NCI-H524 (cell line): ENCODE measurements at places on chromosomes 3 and 15.
A peak's percentile ranks its signal among the peaks of the same experiment; 100 is the strongest.

- DNase-seq = no peak
These were observed 235.0 kb downstream of the SLC9A9 start for GRCh38 chr3:143613226-143613625.

GRCh38 chr3:65466300-65466988 lies 572.3 kb downstream of the MAGI1 start:
- DNase-seq = no peak

GRCh38 chr3:69104586-69104985 lies 17.8 kb downstream of the LMOD3 start:
- no peak for DNase-seq

DNA sequence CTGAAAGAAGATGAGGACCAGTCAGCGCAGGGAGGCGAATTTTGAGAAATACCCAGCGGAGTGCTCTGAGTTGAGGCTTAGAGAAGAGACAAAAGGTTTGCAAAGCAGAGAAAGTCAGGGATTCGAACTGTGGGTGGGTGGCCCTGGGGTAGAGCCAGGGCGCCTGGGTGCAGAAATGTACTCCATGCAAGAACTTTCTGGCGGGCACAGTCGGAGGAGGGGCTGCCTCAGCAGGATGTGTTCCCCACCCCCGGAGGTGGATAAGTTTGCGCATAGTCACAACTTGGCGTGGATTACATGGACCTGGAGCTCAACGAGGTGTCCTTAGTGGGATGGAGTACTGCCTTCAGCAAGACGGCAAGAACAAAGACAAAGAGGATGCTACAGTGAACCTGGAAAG lies 117.3 kb upstream of the ALDH1A3 start:
- DNase-seq = no peak

GRCh38 chr3:62708638-62709373 lies 166.4 kb downstream of the CADPS start:
- peak; percentile 80 for DNase-seq

- DNase-seq = no peak
These were observed 57.1 kb upstream of the MFGE8 start for GRCh38 chr15:88970232-88970631.

GRCh38 chr15:43266834-43267233 lies at the start of gene TGM5:
TSS of gene TGM5 (minus strand) at chr15:43266928. CDS start at chr15:43266849, 79 bp downstream.
- no peak for DNase-seq

DNA sequence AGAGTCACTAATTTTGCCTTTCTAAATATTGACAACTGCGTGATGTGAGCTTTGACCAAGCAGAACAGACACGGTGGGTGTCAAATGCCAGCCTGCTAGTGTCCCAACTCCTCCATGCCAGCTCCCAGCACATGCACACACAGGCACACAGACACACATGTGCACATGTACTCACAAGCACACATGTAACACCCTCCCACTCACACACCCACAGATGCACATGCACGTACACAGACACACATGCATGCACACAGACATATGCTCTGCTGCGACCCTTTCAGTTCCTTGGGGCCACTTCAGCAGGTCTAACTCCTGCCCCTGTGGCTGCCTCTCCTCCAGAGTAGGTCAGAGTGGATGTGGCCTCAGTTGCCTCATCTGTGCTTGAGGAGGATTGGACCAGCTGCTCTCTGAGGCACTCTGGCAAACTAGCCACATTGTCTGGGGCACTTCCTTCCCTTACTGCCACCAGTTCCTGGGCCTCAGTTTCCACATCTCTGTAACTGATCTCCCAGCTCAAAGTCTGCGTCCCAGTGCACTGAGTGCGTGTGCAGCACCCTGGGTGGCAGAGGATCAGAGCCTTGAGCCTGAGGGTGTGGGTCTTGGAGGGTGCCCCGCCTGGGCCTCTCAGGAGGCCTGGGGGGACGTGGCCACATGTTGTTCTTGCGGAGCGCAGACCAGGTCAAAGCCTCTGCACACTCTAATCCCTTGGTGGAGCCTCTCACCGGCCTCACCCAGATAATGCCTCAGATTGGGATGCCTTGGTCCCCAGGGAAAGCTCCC lies 55.0 kb upstream of the PRR23E start:
- DNase-seq = no peak

- no peak for DNase-seq
These were observed 21.0 kb upstream of the FAM174B start for GRCh38 chr15:92676561-92676960.

DNA sequence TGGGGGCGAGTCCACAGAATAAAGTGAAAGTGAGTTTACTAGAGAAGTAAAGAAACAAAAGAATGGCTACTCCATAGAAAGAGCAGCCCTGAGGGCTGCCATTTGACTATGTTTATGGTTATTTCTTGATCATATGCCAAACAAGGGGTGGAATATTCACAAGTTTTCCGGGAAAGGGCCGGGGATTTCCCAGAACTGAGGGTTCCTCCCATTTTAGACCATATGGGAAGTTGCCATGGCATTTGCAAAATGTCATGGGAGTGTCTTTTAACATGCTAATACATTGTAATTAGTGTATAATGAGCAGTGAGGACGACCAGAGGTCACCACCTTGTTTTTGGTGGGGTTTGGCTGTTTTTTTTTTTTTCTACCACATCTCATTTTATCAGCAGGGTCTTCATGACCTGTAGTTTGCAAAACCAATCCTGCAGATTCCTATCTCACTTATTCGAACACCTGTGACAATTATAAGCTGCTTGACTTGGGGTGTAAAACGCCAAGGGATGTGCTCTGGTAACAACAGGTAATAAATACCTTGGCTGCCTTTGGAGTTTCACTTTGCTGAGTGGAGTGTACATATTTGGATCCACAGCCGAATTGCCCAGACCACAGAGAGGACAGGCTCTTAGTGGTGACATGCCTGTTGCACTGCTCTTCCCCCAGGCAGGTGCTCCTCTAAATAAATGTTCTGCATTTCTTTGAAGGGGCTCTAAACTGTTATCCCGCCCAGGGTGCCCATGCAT lies 43.6 kb downstream of the C2CD4B start:
- DNase-seq = no peak

- DNase-seq = no peak
These were observed 95.9 kb upstream of the FNDC3B start for GRCh38 chr3:171943262-171944117.

DNA sequence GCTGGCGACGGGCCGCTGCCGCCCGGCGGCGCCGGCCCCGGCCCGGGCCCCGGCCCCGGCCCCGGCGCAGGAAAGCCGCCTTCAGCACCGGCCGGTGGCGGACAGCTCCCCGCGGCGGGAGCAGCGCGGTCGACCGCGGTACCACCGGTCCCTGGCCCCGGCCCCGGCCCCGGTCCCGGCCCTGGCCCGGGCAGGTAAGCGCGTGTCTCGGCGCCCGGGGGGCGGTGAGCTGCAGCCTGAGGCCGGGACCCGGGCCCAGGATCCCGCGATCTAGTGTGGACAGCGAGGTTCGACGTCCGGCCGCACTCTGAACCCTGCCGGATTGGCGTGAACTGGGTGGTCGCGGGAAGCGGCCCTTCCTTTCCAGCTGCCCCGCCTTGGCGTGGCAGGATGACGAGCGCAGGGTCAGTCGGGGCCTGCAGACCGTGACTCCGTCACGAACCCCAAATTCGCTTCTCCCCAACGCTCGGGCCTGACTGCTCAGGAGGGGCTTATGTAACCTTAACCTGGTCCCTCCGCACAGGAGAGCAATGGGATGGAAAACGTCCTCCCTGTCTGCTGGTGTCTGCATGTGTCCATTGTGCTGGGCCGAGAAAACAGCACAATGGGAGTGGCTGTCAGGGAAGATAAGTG lies 472 bp downstream of the BSN start:
- no peak for DNase-seq

DNA sequence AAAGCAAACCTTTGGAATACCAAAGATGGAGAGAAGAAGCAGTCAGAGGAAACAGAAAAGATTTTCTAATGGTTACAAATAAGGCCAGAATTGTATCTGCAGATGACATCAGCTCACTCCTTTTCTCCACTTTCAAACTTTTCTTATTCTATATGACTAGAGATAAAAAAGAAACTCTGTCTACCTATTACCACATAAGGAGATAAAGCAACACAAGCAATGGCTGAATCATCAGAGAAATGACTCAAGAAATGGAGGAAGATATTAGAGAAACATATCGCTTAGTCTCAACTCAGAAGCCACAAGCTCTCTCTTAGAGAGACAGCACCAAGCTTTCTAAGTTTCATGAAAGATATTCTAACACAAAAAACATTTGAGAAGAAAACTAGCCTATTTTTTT lies 784.0 kb downstream of the ZPLD1 start:
- DNase-seq = no peak

DNA sequence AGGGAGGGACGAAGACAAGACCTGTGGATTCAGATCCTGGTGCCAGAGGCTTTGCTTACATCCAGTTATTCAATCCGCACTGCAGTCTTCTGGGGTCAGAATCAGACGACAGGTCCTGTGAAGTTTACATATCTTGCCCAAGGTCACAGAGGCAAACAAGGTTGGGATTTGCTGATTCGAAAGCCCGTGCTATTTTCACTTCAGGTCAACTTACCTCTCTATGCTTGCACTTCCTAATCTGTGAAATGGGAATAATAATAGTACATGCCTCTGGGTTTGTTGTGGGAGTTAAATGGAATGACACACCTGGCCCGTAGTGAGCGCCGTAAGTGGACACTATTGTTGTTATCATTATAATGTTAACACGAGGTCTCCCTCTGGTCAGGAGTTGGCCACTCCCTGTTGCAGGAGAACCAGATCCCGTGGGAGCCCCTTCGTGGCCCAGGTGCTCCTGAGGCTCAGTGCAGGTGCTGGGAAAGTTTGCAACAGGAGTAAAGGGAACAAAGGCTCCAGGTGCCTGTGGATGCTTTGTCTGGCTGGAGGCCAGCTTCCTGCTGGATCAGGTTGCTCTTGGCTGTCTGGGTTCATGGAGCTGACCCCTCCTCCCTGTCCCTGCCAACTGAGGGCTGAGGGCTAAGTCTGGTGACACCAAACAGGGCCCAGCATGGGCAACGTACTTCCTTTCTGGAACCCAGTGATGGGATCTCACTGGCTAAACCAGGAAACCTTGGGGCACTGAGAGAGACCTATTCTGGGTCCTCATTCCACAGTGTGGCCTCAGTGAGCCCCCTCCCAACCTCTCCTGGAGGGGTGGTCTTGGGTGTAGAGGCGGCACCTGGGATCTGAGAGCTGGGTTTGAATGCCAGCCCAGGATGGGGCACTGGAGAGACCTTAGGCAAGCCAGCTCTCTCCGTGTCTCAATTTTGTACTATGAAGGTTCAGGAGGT lies 40.1 kb upstream of the SEMA4B start:
- no peak for DNase-seq

- DNase-seq = no peak
These were observed 199.2 kb downstream of the BCHE start for GRCh38 chr3:165638034-165638433.

DNA sequence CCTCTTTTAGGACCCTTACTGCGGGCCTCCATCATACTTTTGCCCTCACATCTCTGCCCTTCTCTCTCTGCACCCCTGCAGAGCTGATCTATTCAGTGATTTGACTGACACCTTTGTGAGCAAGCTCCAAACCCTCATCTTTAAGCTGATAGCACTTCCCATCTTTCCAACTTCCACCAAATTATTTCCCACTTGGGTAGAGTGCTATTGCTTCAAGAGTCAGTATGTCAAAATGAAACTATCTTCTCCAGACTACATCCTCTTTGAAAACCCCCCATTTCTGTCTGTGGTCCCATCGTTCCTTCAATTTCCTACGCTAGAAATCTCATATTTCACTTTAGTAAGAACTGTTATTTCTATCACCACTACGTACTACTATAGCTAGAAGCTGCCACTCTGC lies 19.7 kb downstream of the ZWILCH start:
- no peak for DNase-seq
